ENCODE measurements at places on chromosomes 4 and X. TPM values are rescaled to one million over a fixed set of nuclear protein-coding genes. Genes with fewer than 3 reads are reported as not detected.

CNKSR2 gene
- total RNA-seq: 8.6 TPM

WDR17 gene
- 0.26 TPM for total RNA-seq

ADH1A gene
- not detected for total RNA-seq

FAM47E gene
- 0.64 TPM for total RNA-seq

NUP62CL gene
- total RNA-seq: 2.3 TPM

TMPRSS11A gene
- total RNA-seq: not detected

SOWAHD gene
- total RNA-seq: 1.9 TPM

CLTRN gene
- 0.33 TPM for total RNA-seq

FAAH2 gene
- 25.6 TPM for total RNA-seq

SPP1 gene
- total RNA-seq: 15.5 TPM

RTL9 gene
- total RNA-seq: not detected

MAGIX gene
- 2.2 TPM for total RNA-seq

PNCK gene
- not detected for total RNA-seq

UCHL1 gene
- total RNA-seq: not detected

PORCN gene
- total RNA-seq: 15.4 TPM

PTPN13 gene
- 7.8 TPM for total RNA-seq

ATP5ME gene
- 152 TPM for total RNA-seq

HTRA3 gene
- total RNA-seq: not detected

SORCS2 gene
- total RNA-seq: not detected

RNF128 gene
- total RNA-seq: 0.11 TPM

PTCHD1 gene
- not detected for total RNA-seq

USP27X gene
- total RNA-seq: 7.3 TPM

CDKL5 gene
- total RNA-seq: 5.7 TPM

Data from CD4-positive, alpha-beta memory T cell (primary cell).